ENCODE measurements at places on chromosomes 11 and 22.
A peak's percentile ranks its signal among the peaks of the same experiment; 100 is the strongest.

- DNase-seq, result no peak
Observed at GRCh38 chr11:101158119-101158518, 28.5 kb upstream of the PGR start.

DNA sequence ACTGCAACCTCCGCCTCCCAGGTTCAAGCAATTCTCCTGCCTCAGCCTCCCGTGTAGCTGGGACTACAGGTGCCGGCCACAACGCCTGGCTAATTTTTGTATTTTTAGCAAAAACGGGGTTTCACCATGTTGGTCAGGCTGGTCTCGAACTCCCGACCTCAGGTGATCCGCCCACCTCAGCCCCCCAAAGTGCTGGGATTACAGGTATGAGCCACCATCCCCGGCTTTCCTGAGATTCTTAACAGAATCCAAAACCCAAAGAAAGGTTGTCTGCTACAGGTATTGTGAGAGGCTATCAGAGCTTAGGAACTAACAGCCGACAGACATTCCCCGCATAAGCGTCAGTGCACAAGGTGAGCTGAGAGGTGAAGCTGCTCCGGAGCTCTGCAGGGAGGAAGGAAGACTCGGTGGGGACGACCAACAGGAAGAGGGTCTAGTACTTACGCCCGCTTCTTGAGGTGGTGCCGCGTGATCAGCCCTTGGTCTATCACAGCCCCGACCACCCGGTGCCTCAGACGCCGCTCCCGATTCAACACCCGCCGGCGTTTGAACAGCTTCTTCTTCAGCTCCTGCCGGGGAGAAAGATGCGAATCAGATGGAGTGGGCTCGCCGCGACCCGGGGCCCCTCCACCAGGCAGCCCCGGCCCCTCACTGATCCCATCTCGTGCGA, 470 bp downstream of the C11orf98 start:
- no peak for DNase-seq

DNA sequence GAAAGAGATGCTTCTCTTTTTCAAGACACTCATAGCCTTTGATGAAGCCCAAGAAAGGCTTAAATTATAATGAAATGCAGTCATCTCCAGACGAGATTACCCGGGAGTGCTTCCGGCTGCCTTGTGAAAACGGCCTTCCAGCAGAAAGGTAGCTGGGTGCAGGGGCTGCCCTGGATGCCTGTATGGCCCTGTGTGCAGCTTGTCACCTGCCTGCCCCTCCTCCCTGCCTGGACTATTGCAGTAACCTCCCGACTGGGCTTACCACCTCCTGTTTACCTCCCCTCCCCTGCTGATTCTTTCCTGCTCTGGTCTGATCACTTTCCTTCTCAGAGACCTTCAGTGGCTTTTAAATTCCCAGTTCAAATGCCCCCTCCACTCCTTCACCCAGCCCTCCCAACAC, 126.4 kb upstream of the SYT13 start:
- no peak for DNase-seq

- no peak for DNase-seq
Observed at GRCh38 chr11:46200537-46201281, 76.8 kb upstream of the CREB3L1 start.

DNA sequence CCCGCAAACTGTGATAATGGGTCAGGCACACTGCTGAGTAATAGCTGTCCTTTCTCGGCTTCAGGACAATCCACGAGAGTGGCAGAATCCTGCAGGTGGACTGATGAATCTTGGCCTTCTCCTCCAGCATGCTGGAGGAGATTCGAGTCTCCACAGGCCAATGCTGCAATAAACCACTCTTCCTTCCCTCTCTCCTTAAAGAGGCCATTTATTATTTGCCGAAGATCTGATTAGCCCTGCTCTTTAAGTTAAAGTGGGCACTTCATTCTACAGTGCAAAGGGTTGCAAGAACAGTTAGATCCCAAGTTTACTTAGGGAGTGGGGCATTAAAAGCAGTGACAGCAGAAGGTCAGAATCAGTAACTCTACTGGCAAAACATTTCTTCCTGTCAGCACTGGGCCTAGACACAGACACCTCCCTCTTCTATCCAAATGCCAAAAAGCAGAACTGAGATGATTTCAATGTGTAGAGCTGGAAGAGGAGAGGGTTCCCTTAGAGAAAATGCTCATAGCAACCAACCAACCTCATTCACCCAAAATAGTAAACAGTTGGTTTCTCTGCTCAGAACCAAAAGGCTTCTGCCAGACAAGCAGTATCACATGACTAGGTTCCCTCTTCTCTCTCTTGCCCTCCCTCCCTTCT, 121.7 kb downstream of the SGSM3 start:
- DNase-seq, result peak; percentile 35

DNA sequence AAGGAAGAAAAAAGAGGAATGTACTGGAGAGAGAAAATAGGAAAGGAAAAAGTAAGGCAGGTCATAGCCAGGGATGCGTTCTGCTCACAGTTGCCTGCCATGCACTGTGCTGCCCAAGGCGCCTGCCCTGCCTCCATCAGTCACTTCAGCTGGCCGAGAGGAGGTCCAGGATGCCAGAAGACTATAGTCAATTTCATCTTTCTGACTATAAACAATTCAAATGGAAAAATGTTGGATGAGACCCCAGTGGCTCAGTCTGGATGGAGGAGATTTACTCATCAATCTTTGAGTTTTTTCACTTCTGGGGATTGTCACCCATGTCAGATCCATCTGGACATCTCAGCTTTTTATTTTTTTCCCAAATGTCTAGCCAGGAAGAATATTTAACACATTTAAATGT, 36.7 kb upstream of the CLMP start:
- no peak for DNase-seq

DNA sequence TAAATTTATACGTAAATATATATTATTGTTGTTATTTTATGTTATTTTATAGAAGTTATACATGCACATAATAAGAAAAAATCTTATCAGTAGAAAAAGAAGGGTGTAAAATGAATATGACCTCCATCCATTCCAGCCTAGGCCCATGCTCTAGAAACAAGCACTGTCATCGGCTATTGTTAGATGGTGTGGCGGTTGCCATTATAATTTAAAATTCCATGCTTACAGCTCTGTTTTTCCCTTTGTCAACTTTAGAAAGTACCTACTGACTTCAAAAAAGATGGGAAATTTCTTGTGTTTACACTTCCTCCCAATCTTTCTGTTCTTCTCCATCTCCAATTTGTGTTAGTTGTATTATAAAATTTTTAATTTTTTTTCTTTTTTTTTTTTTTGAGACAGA, 61.9 kb upstream of the RDX start:
- no peak for DNase-seq

DNA sequence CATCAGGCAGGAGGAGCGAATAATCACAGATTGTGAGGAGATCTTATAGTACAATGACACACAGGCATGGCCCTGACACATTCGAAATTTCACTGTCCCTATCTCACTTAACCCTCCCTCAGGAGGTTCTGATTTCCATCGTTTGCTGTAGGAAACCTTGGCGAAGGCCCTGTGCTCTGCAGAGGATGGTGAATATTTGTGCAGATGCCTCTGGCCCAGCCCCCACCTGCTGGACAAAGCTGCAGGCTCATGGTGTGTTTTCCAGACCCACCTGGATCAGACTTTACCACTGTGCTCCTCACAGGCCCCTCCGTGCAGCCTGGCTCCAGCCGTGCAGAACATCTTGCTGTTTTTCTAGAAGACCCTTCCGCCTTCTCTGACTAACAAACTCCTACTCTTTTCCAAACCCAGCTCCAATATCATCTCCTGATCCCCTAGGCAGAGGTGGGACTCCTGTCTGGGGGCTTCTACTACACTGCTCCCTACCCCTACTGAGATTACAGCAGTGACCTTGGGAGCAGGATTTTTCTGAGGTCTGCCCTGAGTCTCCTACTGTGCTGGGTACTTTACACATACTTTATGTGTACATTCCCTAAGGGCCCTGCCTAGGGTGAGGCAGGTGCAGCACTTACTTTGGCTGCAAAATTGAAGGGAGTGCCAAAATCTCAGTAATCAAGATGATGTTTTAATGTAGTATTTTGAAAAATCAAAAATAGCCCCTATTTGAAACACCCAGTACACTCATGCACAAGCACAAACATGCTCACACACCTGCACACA, 412.7 kb downstream of the SOX6 start:
- DNase-seq, result no peak

GRCh38 chr22:45535290-45535689, 32.6 kb downstream of the FBLN1 start:
- DNase-seq, result no peak

DNA sequence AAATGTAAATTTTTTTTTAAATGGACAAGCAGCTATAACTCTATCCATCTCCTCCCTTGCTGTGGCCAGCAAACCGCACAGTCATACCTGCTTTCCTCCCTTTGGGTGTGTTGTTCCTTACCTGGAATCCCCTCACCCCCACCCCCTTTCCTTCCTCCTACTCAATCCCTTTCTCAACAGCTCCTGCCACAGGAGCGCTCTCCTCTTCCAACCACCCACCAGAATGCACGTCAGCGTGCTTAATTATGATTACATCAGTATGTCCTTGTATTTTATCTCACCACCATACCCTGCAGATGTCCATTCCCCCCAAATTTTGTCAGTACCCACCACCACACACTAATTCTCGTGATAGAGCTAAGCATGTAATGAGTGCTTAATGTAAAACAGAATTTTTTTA, 60.9 kb upstream of the LMO2 start:
- DNase-seq, result no peak

- DNase-seq, result no peak
Observed at GRCh38 chr11:83002053-83002452, 69.6 kb downstream of the RAB30 start.

DNA sequence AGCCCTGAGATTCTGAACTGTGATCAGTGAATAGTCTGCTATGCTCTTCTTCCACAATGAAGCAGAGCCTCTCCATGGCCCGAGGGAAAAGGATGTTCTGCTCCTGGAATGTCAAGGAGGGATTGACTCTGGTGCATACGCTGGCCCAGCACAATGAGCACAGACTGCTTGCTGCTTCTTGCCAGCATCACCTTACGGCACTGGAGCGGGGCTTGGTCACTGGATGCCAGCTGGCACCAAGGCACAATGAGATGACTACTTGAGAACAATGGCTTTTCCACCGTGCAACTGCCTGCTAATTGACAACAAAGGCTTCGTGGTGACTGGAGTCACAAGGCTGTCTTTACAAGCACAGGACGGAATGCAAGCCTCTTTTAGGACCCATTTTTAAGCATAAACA, 139.2 kb downstream of the DSCAML1 start:
- peak; percentile 37 for DNase-seq

GRCh38 chr22:26174280-26174679, 5.0 kb downstream of the SEZ6L start:
- DNase-seq, result no peak

GRCh38 chr22:49431551-49431950, 396.1 kb downstream of the BRD1 start:
- DNase-seq, result no peak

GRCh38 chr11:70255477-70256116, 14.9 kb upstream of the PPFIA1 start:
- no peak for DNase-seq

DNA sequence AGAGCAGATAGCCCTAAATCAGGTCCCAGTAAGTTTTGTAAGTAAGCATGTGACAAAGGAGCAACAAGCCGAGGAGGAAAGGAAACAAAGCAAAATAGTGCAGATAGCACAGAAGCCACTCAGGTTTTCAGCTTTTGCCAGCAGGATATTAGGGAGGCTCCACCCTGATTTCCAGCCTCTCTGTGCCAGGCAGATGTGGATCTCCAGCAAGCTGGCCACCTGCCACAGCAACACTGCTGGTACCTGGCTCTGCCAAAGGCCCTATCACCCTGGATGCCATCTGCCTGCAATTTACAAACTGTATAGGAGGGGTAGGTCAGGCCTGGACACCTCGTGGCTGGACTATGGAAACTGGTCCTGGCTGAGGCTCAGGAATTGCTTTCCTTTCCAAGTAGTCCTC, 12.2 kb upstream of the NNMT start:
- no peak for DNase-seq

Data from cerebellar nuclear complex (tissue), 1 donor.